Activated CD8-positive, alpha-beta memory T cell treated with anti-CD3 and anti-CD28 coated beads for 1 hour (primary cell): ENCODE measurements at places on chromosomes 5 and 9.

- DNase-seq: no peak
Measured at GRCh38 chr5:131305906-131306305, 42.1 kb downstream of the CDC42SE2 start.

GRCh38 chr5:73623901-73624404 lies 2.0 kb upstream of the ARHGEF28 start:
- no peak for DNase-seq

- DNase-seq: no peak
Measured at GRCh38 chr5:89372176-89372575, 489.2 kb upstream of the MEF2C start.

DNA sequence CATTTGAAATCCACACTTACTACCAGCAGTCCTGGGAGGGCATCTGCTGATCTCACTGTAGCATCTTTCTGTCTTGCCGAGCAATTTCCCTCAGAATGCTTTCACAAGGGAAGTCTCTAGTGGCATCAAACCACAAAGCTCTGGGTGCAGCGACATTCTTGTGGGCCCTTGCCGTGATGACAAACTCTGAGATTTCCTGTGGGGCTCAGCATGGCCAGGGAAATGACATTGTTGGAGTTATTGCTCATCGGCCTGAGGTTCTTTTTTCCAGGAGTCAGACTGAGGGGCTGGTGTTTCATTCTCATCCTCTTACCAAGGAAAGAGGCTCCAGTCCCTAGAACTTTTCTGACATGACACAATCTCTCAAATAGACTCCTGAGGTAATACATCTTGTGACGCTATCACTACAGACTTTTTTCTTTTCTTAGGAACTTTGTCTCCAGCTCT lies 51.4 kb downstream of the PFDN1 start:
- peak; percentile 6 for DNase-seq

- DNase-seq: peak; percentile 32
Measured at GRCh38 chr5:157575381-157576020, at the start of gene ADAM19. Gene ADAM19, minus strand, starts transcription at chr5:157575775. Its CDS starts 79 bp downstream, at chr5:157575696.

GRCh38 chr5:68418201-68418600 lies 202.6 kb downstream of the PIK3R1 start:
- DNase-seq: no peak

DNA sequence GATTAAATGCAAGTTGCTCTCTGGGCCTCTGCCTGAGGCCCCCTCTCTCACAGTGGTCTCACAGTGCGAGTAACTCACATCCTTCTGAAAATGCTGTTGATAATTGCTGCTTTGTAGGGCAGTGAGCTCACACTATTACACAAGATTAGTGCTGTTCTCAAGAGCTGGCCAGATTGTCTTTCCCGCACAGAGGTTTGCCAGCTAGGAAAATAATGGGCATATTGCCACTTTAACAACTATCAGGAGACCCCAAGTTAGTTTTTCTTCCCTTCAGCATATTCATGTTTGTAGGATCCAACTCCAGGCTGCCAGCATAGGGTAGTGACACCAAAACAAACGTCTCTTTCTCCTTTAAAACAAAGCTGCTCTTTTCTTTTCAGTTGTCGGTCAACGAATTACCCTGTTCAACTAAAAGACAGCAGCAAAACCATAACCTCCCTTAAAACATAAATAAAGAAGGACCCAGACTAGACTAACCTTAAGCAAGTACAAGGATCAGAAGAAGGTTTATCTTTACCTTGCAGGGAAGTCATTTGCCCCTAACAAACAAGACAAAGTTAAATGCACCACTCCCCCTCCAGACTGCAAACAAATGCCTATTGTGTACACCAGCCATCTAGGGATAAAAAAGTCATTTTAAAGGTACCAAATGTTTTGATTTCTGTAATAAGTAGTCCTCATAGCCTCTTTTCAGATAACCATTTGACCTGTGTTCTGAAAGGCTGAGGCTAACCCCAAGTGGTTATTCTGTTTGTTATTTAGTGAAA lies 91.4 kb downstream of the VCAN start:
- DNase-seq: no peak

GRCh38 chr5:180795771-180796313 lies 6.8 kb downstream of the MGAT1 start:
- DNase-seq: no peak

DNA sequence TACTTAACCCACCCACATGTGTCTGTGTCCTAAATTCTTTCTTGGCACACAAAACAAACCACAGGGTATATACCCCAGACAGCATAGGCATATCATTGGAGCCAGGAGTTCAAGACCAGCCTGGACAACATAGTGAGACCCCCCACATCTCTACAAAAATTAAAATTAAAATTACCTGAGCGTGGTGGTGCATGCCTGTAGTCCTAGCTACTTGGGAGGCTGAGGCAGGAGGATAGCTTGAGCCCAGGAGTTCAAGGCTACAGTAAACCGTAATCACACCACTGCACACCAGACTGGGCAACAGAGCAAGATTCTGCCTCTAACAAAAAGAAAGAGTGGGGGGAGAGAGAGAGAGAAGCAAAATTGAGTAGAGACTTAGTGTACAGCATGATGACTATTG lies 4.6 kb upstream of the AGTPBP1 start:
- no peak for DNase-seq

DNA sequence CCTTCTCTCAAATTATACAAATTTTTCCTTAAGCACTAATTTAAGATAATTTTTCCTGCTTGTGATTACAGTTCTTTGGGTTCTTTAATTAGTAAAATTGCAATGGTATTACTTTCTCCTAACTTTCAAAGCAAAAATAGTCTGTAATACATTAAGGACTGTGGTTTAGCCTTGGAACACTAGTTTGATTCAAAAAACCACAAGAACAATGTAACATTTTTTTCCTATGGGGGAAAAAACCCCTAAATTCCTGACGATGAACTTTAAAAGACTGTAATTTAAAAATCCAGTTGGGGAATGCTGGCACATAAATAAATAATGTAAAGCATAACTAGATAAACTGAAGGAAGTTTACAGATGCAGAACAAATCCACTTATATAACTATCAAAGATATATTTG lies 65.3 kb downstream of the CDC14B start:
- DNase-seq: no peak

DNA sequence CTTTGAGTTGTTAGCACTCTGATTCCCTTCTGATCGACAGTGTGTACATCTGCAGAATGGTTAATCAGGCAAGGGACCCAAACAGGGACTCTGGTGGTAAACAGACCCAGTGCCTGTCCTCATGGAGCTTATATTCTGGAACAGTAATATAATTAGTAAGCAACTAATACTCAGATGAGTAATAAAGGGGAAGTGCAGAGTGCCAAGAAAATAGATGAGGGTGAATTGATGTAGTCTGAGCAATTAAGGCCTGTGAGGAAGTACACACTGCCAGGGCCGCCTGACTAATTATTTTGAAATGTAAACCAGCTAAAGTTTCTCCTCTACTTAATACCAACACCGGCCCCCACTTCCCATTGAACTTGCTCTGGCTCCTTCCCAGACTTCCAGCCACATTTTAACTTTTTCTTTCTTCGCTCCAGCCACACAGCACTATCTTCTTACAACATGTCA lies 4.2 kb downstream of the DHX29 start:
- DNase-seq: no peak

DNA sequence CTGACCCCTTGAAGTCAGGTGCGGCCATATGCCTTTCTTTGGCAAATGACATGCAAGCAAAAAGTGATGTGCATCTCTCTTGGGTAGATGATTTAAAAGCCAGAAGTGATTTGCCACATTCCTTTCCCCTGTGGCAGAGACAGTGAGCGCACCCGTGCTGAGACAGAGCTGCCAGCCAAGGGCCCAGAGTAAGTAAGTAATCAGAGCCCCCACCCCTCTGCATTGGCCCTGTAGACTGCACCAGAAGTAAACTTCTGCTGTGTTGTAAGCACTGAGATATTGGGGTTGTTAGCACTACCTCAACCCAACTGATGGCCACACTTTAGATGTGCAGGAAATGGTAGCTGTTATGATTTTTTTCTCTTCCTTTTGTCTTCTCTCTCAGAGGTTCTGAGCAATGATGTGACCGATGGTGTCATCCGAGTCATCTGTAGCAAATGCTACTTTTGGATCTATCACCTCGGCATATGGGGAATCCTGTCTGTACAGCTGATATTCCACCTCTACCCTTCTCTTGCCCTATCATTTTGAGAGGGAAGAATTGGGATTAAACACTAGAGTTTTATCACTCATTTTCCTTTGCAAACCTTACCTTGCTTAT lies 58.0 kb downstream of the DOCK2 start:
- no peak for DNase-seq

DNA sequence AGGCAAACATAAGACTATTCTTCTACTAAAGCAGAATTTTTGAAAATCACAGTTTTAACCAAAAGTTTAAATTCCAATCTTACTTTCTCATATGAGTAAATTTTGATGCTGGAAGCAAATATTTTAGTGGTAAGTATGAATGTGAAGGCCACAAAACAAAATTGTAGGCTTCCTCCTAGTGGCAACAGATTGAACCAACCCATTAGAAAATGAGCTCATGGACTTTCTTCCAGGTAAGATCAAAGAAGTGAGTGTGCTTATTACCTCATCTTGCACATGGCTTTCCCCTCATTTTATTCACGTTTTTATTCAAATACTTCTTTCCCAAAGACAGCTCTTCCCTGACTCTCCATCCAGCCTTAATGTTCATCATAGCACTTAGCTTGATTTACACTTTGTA lies 16.5 kb upstream of the RLN2 start:
- DNase-seq: no peak

DNA sequence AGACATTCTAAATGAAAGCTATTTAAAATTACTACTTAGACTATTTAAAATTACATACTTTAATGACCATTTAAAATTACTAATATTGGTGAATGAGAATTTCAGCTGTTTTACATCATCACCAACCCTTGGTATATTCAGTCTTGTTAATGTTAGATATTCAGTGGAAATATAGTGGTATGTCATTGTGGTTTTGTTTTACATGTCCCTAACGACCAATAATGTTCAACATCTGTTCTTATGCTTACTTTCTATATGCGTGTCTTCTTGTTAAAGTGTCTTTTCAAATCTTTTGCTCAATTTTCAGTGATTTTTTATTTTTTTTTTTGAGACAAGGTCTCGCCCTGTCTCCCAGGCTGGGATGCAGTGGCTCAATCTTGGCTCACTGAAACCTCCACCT lies 279.3 kb upstream of the TARS1 start:
- no peak for DNase-seq

GRCh38 chr9:5419987-5420386 lies 17.7 kb downstream of the PLGRKT start:
- DNase-seq: no peak

DNA sequence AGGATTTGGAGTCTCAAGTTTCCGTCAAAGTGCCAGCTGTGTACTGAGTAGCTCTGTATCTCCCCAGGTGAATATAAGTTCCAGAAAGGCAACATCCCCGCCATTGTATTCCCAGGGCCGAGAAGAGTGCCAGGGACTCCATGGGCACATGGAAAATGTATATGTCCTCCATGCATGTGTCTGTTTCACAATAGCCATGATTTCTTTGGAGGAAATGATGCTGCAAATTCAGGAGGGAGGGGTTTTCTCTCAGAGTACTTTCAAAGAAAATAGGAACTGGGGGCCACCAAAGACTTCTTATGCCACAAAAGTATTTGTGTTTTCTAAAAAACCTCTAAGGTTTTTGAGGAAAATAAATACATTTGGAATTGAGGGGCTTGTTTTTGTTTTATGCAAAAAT lies 524.6 kb downstream of the BNC2 start:
- DNase-seq: no peak

DNA sequence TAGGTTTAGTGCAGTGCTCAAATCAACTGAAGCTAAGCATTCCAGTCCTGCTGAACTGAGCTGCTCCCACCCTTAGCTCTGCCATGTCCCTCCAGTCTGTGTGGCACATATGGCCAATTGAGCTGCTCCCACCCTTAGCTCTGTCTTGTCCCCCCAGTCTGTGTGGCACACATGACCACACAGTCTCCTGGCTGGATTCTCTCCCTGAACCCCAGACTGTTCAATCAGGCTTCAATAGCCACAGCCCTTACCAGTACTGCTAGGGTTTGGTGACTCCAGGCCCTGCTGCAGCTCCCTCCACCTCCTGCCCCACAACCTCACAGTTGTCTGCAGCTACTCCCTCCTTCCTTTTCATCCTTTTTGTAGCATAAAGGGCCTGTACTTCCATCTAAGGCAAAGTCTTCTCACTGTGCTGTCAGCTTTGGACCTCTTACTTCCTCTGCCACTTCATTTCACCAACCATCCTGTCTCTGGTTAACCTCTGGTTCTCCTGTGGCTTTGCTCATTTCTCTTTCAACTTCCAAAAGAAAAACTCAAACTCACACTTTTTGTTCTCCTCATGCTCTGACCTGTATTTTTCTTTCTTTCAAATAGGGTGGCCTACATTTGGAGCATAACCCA lies 50.8 kb downstream of the ADAMTS12 start:
- no peak for DNase-seq

- DNase-seq: no peak
Measured at GRCh38 chr9:77710316-77710715, 62.2 kb upstream of the GNA14 start.

- no peak for DNase-seq
Measured at GRCh38 chr5:34053571-34054399, 10.8 kb upstream of the C1QTNF3 start.

DNA sequence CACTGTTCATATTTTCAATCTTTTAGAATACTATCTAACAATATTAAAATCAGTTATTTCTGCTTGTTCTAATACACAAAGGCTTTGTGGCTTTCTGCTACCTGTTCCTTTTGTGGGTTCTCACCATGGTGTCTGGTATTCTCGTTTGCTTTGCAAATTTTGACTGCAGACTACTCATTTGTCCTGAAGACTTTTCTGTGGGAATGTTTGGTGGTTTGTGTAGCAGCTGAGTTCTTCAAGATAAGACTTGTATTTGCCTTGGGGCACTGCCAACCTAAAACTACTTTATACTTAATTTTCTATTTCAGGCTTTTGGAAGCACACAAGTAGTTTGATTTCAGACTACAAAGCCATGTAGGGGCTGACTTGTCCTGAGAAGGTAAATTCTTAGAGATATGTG lies 11.1 kb downstream of the IL33 start:
- DNase-seq: no peak

DNA sequence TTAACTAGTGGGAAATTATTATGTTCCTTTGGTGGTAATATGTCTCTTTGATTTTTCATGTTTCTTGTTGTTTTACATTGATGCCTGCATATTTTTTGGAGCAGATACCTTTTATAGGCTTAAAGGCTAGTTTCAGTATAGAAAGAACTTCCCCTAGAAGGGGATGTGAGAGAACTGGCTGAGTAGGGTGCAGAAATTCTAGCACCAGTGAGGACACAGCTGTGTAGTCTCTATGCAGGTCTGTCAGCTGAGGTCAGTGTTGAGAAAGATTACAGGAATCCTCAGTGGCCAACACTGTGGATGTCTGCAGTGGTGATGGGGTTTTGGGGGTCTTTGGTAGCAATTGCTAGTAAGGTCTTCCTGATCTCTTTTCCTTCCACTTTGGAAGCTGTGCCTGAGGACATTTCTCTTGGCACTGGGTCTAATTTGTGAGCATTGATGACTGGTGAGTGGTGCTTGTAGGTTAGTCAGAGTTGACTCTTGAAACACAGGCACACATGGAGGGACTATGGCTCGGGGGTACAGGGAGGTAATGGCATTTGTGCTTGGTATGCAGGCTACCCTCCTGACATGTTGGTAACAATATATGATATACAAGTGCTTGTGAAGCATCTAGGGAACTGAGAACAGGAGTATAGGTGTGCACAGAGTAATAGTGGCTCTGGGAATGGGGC lies 221.4 kb downstream of the SPATA31D1 start:
- no peak for DNase-seq

- no peak for DNase-seq
Measured at GRCh38 chr5:173453167-173453566, 125.0 kb upstream of the STC2 start.

- no peak for DNase-seq
Measured at GRCh38 chr5:163912046-163912445, 406.6 kb downstream of the MAT2B start.

- no peak for DNase-seq
Measured at GRCh38 chr9:3788211-3788610, 262.4 kb upstream of the RFX3 start.
